Stimulated activated CD8-positive, alpha-beta memory T cell treated with anti-CD3 and anti-CD28 coated beads, Interleukin-15, amount 100 ng/mL, for 4 hours (primary cell): ENCODE measurements at places on chromosomes 12 and 14.

- DNase-seq = no peak
Measured at GRCh38 chr14:105929327-105930081, 403.1 kb downstream of the TMEM121 start.

DNA sequence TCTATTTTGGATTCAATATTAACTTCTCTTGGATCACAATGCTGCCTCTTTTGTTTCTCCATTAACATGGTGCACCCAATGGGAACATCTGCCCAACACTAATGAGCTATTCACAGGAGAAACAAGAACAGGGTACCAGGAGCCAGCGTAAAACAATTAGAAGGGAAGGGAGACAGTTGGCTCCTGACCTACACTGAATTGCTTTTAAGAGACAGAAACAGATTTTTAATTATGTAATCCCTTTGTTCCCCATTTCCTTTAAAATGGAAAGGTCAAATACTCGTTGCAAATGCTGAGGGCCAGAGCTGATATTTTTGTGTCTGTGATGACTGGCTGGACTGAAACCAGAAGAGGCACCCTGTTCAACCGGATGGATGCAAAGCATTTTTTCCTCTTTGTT is 108.3 kb downstream of the SEC23A start:
- no peak for DNase-seq

DNA sequence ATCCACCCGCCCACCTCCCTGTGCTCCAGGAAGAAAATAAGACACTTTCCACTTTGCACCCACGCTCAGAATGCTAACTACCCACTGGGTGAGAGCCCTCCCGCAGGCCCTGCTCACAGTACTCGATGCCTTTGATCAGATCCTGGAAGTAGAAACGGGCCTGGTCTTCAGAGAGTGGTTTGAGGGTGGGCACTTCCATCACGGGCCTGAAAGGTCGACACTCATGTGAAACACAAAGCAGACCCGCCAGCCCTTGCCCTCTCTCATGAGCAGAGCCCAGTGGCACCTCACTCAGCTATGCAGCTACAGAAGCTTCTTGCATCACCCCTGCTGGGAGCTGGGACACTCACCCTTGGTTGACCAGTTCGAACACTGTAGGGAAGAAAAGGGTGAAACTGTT is 41.1 kb downstream of the CAMKK2 start:
- DNase-seq = no peak

DNA sequence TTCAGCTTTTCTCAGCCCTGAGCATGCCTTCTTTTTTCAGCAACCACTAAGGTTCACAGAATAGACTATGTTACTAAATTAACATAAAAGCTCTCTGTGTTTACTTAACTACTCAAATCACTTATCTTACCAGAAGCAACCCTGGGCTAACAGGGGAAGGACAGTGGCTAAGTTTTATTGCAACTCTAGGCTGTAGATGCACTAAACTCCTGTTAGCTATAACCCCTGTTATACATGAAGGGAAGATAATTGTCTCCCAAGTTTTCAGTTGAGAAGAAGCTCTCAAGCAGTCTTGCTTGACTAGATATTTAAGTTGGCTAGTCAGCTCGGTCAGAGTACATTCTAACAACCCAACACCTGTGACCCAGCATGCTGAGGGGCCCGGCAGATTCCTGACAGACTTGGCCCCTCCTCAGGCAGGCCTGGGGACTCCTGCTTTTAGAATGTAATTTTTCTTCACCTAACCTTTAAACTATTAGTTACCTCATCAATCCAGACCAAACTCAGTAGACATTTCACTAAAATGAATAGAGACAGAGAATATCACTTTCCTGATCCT is 464.5 kb downstream of the EGLN3 start:
- DNase-seq = no peak

GRCh38 chr12:53977596-53978445 is 3.1 kb upstream of the HOTAIR start:
- no peak for DNase-seq

DNA sequence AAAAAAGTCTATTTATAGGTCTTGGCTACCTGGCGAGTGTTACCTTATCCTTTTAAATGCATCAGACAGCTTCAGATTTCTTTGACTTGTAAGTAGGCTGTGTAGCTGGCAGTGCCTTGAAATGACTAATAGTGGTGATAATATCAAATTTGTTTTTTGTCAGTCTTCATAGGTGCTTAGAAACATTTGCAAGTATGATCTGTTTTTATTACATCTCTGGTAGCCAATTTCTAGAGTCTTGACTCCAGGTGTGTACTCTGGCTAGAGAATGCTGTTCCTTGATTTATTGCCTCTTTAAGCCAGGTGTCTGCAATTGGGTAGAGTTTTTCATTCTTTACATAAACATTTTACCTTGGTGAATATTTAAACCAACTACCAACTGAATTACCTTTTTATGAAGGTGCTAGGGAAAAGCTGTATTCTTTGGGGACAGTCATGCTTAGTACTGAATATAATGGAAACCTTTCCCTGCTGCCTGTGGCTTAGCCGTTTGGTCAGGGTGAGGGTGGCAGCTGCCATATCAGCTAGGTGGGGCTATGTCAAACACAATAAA is 32.6 kb downstream of the MLXIP start:
- no peak for DNase-seq

- no peak for DNase-seq
Measured at GRCh38 chr12:13411287-13411686, 214.8 kb downstream of the EMP1 start.

- no peak for DNase-seq
Measured at GRCh38 chr14:31858868-31859267, 218.2 kb upstream of the ARHGAP5 start.

- DNase-seq = no peak
Measured at GRCh38 chr12:128606051-128606450, 217.7 kb downstream of the SLC15A4 start.

GRCh38 chr14:38669027-38669426 is 413.1 kb upstream of the CLEC14A start:
- DNase-seq = no peak

- no peak for DNase-seq
Measured at GRCh38 chr12:30110498-30110897, 326.8 kb upstream of the TMTC1 start.

GRCh38 chr12:19220205-19220604 is 90.7 kb downstream of the PLEKHA5 start:
- no peak for DNase-seq

DNA sequence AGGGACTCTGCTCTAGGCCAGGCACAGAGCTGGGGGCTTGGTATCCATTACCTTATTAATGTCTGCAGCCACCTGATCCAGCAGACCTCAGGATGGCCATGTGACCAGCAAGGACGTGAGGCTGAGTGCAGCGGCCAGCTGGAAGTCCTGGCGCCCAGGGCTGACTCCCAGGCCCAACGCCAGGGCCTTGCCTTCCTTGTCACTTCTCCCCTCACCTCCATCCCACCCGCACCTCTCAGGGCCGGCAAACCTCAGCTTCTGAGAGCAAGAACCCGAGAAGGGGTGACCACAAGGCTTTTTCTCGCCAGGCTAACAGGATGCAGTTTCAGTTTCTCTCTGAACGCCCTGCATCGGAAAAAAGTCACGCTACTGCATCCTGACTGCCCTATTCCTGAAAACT is 15.4 kb downstream of the RAB35 start:
- DNase-seq = no peak

GRCh38 chr12:58450868-58451482 is 469.3 kb downstream of the LRIG3 start:
- no peak for DNase-seq

- DNase-seq = no peak
Measured at GRCh38 chr12:20361416-20361815, 6.9 kb upstream of the PDE3A start.

GRCh38 chr12:92464911-92465310 is 237.9 kb upstream of the PLEKHG7 start:
- no peak for DNase-seq
